AML-193 (cell line): ENCODE measurements at places on chromosomes 5 and 9.

GRCh38 chr9:133815781-133816180 lies 77.6 kb upstream of the SARDH start:
- DNase-seq: no peak

GRCh38 chr5:131252824-131253171 lies 11.1 kb upstream of the CDC42SE2 start:
- peak; percentile 96 for DNase-seq

GRCh38 chr9:447230-448025 lies 232.8 kb downstream of the DOCK8 start:
- no peak for DNase-seq

- DNase-seq: no peak
These were observed 292.5 kb downstream of the SPATA31D1 start for GRCh38 chr9:82281066-82281465.

DNA sequence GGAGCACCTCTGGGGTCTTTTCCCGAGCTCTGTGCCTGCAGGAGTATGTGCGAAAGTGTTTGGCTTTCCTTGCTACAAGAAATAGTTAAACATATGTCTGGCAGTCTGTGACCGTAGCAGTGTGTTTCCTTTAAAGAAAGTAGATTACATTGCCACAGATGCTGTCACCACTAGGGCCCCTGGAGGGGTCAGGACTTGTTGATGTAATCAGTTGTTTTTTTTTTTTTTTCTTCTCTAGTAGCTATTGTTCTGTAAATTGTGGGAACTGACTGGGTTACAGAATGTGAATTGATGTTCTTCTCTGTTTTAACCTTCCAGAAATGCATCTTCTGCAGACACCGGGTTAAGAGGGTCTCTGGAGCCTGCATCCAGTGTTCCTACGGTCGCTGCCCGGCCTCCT lies 345.6 kb downstream of the KDM4C start:
- DNase-seq: no peak

DNA sequence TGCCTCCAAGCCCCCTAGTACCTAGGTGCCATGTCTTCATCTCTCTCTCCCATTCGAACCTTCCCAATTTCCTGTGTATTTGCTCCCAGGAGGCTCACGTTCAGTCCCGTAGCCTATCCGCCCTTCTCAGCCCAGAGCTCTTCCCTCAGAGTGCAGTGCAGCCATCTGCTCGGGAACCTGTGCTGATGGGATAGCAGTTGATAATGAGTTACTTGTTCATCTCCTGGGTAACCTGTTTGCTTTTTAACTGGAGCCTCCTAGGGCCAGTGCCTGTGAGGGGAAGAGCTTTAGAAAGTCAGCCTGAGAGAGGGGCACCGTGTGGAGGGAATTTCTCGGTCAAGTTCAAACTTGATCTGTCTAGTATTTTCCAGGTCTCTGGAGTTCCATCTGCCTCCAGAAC lies 229.8 kb upstream of the IL12B start:
- no peak for DNase-seq

DNA sequence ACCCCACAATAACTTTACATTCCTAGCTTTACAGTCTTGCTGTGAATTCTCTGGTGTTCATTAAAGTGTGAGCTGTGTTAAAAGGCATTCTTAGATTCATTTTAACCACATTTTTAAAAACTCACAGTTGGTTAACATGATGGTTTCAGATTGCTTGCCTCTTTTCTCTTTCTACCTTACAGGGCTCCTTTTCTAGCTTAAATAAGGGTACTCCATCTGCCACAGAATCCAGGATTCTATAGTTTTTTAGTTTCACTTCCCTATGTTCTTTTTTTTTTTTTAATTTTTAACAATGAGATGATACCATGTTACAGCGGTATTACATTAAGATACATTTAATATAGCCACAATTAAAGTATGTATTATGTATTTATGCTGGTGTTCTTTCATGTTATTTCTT lies 3.9 kb upstream of the FBXO4 start:
- no peak for DNase-seq

GRCh38 chr9:69601698-69602097 lies 70.5 kb downstream of the APBA1 start:
- DNase-seq: no peak

GRCh38 chr5:521680-522079 lies 2.6 kb downstream of the SLC9A3 start:
- no peak for DNase-seq

DNA sequence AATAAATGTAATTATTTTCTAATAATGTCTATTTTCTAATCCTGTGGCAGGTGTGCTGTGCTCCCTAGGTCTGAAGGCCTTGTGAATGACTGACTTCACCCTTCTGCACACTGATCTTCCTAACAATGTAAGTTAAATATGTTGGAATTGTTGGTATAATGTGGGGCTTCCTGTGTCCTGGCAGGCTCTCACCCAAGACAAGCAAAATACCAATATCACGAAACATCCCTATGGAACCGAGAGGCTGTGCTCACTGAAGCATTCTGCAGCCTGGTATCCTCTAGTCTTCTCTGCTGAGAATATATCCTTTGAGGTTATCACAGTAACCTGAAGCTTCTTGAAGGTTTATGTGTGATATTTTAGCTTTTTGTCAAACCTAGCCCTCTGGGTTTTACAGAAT lies 159.4 kb downstream of the GABRB2 start:
- no peak for DNase-seq

GRCh38 chr9:124353166-124353768 lies 62.0 kb downstream of the PSMB7 start:
- no peak for DNase-seq

DNA sequence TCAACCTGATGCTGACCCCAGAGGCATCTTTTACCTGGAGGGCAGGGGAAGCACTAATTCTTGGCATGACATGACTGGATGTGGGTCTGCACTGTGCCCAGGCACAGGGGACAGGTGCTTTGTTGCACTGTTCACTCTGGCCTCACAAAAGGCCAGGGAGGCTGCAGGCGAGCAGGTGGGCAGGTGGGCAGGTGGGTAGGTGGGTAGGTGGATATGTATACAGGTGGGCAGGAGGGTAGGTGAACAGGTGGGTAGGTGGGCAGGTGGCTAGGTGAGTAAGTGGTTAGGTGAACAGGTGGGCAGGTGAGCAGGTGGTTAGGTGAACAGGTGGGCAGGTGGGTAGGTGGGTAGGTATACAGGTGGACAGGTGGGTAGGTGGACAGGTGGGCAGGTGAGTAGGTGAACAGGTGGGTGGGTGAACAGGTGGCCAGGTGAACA lies 1.5 kb downstream of the PAEP start:
- DNase-seq: no peak

DNA sequence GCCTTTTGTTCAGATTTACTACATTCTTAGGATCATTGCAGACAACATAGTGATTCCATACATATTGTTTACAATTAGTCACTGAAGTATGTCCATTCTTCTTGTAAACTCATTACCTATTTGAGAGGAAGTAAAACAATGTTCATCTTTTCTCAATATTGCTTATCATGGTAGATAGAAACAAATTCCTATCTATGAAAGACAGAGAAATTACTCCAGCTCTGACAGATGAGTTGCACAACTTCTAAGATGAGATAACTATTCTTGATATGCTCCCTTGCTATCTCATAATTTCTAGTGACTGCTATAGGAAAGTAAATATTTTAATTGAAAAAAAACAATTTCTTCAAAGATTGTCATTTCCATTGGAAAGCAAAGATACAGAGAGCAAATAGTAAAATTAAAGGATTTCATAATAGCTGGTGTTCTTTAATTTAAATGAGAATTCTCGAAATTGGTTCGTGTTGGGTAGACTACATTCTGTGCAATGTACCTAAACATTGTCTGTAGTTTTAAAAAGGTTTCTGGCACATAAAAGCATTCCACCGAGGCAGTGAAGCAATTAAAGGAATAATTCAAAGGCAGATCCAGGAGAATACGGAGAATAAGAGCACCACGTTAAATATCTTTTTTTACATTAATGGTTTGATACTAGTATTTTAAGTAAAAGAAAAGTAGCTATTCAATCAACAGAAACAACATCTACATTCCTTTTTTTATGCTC lies 1029.1 kb upstream of the ACO1 start:
- no peak for DNase-seq

GRCh38 chr5:133824661-133825254 lies 143.7 kb downstream of the C5orf15 start:
- no peak for DNase-seq

GRCh38 chr5:1782385-1783215 lies 17.0 kb downstream of the MRPL36 start:
- no peak for DNase-seq

- no peak for DNase-seq
These were observed 222.4 kb downstream of the TSSK1B start for GRCh38 chr5:113212244-113212920.

DNA sequence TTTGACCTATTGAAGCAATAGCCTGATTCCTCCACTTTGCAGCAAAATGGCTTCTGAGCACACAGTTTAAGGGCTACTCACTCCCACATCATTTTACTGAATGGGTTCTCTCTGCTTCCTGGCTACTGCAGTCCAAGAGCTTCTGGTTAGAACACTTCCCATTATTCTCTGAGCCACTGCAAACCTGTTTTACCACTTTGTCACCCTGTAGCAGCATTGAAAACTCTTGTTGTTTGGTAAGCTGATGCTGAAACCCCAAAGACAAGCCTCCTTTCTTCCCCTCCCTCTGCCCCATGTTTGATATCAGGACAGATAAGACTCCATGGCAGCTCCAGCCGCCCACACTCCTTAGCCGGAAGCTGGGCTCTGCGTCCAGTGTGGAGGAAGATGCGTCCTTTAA lies 84.4 kb upstream of the RARS1 start:
- DNase-seq: no peak

- no peak for DNase-seq
These were observed 8.8 kb downstream of the KCNV2 start for GRCh38 chr9:2725898-2726649.

GRCh38 chr5:178542455-178542854 lies 47.7 kb downstream of the COL23A1 start:
- DNase-seq: no peak

DNA sequence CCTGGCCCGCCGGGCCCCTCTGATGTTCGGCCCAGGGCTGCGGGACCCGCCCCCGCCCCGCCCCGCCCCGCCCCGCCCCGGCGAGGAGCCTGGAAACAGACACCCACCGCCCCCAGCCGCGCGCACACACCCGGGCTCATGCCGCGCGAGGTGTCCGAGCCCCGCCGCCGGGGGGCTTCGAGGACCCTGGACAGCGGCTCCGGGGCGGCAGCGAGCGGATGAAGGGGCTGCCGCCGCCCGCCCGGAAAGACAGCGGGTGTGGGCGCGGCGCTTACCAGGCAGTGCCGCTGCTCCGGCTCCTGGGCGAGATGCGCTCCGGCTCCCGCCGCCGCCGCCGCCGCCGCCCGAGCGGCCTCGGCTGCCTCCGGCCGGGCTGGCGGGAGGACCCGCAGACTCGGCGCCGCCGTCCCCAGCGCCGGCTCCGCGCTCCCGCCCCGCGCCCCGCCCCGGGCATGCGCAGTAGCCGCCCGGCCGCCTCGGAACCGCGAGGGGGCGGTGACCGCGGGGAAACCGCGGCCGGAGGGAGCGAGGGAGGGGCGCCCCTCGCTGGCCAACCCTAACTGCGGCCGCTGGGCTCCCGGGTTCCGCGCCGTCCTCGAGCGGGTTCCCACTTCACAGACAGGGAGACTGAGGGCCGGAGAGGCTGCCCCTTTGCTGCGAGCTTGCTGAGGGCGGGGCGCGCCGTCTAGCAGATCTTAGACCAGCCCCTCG lies at the start of gene GPRIN1:
Gene GPRIN1 (minus strand): TSS at position 433 of the 711 bp plus-strand sequence. CDS start 10,322 bp downstream, outside the sequence.
- DNase-seq: peak; percentile 9

GRCh38 chr5:90494043-90494442 lies 19.4 kb downstream of the POLR3G start:
- DNase-seq: no peak

GRCh38 chr9:121494192-121494591 lies 5.5 kb downstream of the GGTA1 start:
- no peak for DNase-seq

DNA sequence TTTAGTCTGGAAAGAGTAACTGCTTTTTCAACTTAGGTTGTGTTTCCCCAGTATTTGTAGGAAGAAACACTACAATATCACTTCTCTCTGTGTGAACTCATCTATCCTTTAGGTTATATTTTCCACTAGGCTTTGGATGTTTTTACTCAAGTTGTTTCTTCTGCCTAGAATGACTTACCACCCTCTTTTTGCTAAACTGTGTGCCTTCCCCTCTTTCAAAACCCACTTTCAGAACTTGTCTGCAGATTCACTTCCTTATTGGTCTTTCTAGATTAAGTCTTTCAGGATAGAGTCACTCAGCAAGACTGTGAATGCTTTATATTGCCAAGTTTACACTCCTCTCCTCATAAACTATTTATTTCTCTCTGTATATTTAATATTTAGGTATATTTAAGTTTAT lies 14.2 kb upstream of the CAST start:
- DNase-seq: no peak
